ENCODE measurements at places on chromosomes 7 and 10. TPM values are rescaled to one million over a fixed set of nuclear protein-coding genes. Genes with fewer than 3 reads are reported as not detected.

Gene FAM25C
- not detected for total RNA-seq

Gene MMP21
- total RNA-seq = not detected

Gene ZPBP
- not detected for total RNA-seq

Gene LRRD1
- 0.27 TPM for total RNA-seq

Gene NPY
- total RNA-seq = not detected

Gene LRIT1
- total RNA-seq = not detected
